SJCRH30 (cell line): ENCODE measurements at places on chromosomes 12 and 14. TPM values are rescaled to one million over a fixed set of nuclear protein-coding genes. Genes with fewer than 3 reads are reported as not detected.

- DNase-seq, result no peak
Measured at GRCh38 chr14:100899884-100900771, 3.4 kb downstream of the RTL1 start.

DNA sequence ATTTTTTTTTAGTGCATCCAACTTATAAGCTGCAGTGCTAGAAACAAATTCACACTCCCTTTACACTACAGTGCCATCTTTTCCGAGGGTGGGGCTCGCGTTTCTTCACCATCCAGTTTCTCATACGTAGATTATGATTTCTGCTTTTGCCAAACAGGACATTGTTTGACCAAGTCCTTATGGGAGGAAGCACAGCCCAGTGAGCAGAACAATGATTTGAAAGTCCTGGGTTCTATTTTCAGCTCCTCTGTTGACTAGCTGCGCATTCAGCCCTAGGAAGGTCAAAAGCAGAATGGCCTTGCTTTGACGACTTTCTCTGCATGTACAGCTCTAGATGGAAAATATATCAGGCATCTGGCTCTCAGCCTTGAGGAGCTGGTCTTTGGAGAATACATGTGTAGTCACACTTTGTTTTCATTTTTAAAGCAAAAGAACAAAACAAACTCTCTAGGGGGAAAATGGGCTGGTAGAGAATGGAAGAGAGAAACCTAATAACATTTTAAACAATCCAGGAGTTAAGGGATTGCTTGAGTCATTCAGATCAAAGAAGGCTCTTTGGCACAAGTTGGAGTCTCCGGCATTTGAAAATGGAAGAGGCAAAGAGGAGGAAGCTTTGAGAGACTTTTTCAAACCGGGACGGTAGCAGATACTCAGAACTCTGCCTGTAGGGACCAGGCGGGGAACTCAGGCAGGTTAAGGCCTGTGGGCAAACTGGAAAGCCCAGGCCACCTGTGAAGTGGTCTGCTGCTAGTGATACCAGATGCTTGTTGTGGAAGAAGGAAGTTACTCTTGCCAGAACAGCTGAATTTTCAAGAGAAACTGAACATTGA is 257.3 kb upstream of the PLEKHG7 start:
- DNase-seq, result no peak

DNA sequence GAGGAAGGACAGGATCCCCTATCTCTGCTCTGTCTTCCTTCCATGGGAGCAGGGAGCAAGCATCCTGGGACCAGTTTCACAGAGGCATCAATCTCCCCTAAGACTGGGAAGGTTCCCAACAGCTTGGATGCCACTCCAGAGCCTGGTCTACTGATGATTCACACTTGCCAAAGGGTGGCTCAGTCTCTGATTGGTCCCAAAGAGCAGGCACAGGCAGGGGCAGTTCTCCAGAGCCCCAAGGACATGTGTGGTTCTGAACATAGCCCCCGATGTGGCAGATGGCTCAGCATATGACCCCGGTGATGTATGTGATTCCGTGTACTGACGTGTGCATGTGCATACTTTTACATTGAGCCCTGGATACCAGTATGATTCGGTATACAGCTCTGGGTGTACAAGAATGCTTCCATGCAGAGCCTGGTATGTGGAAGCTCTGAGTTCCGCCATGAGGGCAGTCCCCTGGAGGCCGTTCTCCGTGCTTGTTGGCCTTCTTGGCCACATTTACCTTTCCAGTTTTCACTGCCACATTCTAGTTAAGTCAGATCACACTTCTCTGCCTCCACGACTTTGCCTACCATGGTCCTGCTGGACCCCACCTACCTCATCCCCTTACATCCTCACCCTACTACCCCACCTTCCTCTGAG is 21.2 kb downstream of the ITGA7 start:
- DNase-seq, result no peak

MORN3 gene
- 0.68 and 0.75 TPM in 2 replicates for total RNA-seq

- DNase-seq, result no peak
Measured at GRCh38 chr14:80208461-80208860, 2.8 kb downstream of the DIO2 start.

DNA sequence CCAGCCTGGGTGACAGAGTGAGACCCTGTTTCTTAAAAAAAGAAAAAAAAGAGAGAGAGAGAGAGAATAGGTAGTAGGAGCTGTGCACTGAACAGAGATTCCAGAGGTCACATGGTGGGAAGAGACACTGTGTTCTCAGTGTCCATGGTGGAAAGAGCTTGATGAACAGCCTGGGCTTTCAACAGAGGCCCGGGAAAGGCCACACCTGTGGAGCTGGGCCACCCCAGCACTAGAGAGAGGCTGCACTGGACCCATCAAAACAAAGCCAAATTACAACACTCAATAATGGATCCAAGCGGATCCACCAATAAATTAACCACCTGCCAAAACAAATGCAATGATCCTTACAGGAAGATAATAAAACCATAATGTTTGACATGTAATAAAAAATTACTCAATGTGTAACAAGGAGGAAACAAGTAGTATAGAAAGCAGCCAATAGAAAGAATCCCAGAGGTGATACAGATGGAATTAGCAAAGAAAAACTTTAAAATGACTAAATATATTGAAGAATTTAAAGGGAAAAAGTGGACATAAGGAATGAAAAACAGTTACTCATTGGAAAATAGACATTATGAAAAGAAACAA is 44.8 kb upstream of the BCL2L14 start:
- DNase-seq, result no peak

DNA sequence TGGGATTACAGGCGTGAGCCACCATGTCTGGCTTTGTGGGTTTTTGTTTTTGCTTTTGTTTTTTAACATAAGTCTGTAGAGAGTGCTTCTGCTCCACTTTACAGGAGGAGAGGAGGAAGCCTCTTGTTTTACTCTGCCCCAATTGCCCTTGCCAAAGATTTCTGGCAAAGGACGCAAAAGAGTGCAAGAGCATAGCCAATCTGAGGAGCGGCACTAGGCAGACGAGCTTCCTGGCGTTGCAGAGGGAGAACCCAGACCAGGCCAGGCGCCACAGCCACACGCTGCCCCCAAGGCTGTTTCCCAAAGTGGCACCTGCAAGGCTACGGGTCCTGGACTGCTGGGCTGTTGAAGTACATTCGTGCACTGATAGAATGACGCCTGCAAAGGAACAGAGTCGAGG is 96.2 kb downstream of the BBS10 start:
- no peak for DNase-seq
